ENCODE measurements at places on chromosomes 16 and 17.
A peak's percentile ranks its signal among the peaks of the same experiment; 100 is the strongest.

DNA sequence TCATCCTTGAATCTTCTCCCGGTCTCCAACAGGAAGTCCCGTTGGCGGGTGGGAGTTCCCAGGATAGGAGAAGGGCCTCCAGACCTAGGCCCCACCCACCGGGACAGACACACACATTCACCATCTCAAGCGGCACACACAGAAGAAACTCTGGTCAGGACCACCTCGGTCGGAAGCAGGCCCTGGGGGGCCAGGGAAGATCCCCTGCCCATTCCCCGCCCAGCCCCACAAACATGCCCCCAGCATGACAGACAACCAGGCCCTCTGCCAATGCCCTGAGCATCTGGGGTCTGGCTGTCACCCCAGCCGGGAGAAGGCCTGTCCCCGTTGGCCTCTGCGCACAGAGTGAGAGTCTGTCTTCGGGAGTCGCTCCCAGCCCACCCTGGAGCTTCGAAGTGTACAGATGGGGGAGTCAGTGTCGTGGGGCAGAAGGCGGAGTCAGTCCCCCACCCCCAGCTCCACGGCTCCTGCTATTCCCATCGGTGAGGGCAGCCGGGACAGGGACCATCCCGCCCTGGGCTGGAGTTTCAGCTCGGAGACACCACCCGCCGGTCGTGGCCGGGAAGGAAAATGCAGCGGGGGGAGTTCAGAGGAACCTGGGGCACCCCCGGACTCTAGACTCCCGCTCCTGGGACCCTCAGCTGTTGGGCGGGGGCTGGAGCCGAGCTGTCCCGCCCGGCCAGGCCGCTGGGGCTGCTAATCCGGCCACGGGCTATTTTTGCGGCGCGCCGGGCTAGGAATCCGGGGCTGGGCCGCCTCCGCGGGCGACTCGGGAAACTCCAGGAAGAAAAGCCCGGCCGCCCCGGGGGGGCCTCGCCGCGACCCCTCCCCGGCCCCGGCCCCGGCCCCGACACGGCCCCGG, 660 bp downstream of the RHBDF1 start:
- DNase-seq = no peak

- DNase-seq = no peak
These were observed 88.4 kb downstream of the FTO start for GRCh38 chr16:53792161-53792951.

GRCh38 chr17:16437083-16437482, 21.7 kb downstream of the TRPV2 start:
- no peak for DNase-seq

DNA sequence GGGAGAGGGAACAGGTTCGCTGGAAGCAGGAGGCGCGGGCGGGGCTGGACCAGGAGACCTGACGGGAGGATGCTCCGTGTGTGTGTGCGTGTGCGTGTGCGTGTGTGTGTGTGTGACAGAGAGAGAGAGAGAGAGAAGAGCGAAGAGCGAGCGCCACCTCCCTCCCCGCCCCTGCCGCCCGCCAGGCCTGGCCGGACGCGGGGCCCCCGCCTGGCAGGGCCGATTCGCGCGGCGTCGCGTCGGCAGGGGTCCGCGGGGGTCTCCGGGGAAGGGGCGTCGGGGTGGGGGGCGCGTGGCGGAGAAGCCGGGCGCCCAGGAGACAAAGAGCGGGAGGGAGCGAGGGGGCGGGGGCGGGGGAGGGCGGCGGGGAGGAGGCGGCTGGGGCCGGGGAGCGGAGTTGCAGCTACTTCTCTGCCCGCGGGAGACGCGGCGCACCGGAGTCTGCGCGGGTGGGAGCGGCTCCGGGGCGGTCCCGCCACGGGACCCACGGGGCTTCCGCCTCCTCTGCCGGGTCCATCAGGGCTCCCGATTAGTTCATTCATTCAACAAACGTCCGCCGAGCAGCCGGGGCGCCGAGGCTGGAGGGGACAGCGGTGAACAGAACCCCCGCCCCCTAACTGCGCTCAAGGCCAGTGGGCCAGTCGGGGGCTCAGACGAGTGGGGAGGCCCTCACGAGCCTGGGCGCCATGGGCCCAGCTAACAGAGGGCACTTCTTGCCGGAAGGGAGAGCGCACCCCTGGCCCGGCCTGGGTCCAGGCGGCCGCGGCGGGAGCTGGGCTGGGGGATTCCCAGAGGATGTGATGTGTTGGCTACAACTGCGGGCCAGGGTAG, at the start of gene SAMD14:
TSS of gene SAMD14 (minus strand) at position 433 of the 831 bp plus-strand sequence. CDS start 5,201 bp downstream, outside the sequence.
- no peak for DNase-seq

- DNase-seq = no peak
These were observed 226.4 kb upstream of the PSMD7 start for GRCh38 chr16:74070237-74070636.

- no peak for DNase-seq
These were observed 59.1 kb upstream of the IRX6 start for GRCh38 chr16:55264949-55265348.

DNA sequence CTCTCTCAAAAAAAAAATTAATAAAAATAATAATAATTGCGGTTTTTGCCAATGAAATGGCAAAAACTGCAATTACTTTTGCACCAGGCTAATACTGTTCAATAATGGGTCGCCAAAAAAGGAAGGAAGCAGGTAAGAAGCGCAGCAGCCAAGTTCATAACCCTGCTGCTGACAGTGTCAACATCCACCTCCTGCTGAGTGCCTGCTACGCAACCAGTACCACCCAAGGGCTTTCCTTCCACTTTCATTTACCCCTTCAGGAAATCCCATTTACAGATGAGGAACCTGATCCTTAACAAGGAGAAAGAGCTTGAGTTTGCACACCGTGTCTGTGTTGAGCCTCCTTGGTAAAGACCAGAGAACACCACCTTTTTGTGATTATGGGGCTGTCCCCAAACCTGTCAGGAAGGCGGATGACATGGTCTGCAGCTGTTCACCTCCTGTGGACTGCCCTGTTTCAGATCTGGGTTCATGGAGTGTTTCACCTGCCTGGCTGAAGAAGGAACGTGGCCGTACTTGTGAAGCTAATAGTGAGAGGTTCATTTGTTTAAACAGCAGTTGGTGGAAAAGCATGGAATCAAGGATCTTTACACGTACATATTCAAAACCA, 378.0 kb downstream of the SLC39A11 start:
- no peak for DNase-seq

- DNase-seq = no peak
These were observed 229.4 kb upstream of the CACNG5 start for GRCh38 chr17:66605541-66605940.

DNA sequence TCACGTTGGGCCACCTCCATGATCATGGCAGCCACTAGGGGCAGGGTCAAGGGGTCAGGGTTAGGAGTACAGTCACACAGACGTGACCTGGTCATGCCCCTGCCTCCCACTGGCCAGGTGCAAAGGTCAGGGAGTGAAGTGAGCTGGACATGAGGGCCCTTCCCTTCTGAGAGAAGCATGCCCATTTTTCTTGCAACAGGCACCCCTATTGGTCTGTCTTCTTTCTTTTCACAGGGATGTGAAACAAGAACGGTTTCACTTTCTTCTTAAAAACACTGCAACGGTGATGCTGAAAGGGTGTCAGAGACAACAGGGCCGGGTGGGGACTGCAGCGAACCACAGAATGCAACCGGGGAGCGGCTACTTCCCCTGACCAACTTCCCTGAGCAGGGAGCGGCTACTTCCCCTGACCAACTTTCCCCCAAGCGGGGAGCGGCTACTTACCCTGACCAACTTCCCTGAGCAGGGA, 52.1 kb upstream of the DOC2B start:
- DNase-seq = no peak

DNA sequence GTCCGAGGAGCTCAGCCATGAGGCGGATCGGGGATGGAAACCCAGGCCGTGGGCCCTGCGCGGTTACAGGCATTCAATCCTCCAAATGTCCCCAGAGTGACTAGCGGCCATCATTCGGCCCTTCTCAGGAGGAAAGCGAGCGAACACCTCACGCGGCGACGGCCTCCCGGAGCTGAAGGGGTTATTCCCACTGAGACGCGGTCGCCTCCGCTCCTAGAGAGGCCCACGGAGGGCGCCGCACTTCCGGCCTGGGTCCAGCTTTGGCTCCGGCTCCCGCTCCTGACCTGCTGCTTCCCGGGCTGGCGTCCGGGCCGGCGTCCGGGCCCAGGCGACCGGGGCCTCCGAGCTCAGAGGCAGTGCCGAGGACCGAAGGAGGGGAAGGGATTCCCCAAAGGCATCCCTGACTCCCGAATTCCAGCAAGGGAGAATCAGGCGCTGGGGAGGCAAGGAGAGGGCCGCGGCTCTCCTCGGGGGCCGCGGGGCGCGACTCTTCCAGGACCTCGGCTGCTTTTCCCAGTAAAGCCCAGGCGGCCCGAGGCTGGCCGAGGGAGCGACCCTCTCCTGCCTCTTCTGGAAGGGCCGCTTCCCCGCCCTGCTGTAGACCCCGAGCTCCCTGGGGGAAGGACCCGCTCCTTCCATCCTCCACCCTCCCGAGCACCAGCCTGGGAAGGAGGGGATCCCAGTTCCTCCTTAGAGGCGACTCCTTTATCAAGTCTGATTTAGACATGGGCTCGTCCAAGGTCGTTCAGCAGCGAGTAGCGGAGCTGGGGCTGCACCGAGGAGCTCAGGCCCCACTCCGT, 18.6 kb upstream of the ZNF629 start:
- DNase-seq = peak; percentile 30

- DNase-seq = no peak
These were observed 84.6 kb downstream of the PARN start for GRCh38 chr16:14545346-14545884.

Measured in activated CD8-positive, alpha-beta memory T cell treated with anti-CD3 and anti-CD28 coated beads for 1 hour (primary cell).